HFFc6 (cell line): ENCODE measurements at places on chromosomes 3 and 15.
A peak's percentile ranks its signal among the peaks of the same experiment; 100 is the strongest.

- DNase-seq, result no peak
Measured at GRCh38 chr3:50294492-50295403, 2.5 kb upstream of the IFRD2 start.

- peak; percentile 86 for DNase-seq
Measured at GRCh38 chr3:25594007-25594502, 70.7 kb downstream of the TOP2B start.

GRCh38 chr15:94523873-94524272, 292.5 kb downstream of the MCTP2 start:
- no peak for DNase-seq

DNA sequence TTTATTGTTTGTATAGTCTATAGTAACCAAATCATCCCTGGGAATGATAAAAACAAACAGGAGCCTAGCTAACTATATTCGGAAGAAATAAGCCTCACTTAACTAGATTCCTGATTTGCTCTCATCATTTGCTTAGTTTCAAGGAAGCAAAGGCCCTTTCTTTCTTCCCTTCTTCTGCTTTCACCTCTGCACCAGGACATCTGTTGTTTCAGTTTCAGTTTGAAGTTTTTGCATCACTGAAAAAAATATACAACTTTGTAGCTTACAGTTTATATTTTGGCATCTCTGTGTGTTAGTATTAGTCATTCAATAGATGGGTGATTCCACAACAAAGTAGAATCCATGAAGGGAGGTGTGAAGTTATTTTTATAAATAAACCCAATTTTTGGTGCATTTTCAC, 113.6 kb upstream of the SNTN start:
- DNase-seq, result no peak

DNA sequence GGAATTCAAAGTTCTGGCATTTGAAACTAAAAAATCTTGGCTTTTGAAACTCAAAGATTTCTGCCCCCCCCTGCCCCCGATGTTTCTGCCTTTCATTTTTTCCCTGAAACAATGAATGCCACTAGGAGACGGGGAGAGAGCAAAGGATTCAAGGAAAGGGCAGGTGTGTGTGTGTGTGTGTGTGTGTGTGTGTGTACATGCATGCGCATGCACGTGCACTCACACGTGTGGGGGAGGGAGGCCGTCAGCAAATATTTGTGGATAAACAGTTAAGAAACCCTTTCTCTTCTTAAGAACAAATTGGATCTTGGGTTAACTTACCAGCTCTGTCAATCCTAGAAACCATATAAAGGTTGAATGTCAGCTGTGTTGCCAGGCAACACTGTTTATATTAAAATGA, 29.2 kb upstream of the CCDC174 start:
- DNase-seq, result no peak

DNA sequence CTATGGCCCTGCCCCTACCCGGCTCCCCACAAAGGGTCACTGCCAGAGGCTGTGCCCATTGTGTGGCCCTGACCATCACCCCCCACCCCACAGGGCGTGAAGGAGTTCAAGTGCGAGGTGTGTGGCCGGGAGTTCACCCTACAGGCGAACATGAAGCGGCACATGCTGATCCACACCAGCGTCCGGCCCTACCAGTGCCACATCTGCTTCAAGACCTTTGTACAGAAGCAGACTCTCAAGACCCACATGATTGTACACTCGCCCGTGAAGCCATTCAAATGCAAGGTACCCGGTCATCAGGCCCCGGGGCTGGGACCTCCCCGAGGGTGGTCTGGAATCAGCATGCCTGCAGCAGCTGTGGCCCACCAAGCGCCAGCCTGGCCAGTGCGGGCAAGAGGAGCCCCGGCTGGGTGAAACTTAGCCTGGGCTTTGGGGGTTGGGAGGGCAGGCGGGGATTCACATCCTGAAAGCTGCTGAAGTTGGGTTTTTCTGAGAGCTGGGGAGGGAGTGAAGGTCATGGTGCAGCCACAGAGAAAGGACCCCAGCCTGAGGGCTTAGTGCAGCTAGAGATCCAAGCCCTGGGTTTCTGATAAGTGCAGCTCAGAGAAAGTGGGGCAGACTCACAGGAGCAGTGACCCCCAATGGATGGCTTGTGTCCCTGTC, 29.2 kb downstream of the IDH2 start:
- no peak for DNase-seq

DNA sequence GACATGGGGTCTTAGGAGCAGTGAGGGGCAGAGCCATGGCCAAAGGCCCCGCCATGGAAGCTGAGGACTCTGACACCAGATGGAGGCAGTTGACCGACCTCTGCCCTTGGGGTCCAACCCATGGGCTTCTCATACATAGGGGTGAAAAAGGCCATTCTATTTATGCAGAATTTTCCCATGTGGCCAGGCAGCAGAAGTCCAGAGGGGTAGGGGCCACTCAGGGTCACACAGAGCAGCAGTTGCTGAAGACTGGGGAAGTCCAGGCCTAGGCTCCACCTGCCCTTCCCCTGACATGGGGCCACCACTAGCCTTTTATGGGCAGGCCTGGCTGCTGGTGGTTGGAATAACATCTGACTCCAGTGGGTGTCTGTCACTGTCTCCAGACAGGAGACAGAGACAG, 6.4 kb downstream of the PRSS50 start:
- no peak for DNase-seq

DNA sequence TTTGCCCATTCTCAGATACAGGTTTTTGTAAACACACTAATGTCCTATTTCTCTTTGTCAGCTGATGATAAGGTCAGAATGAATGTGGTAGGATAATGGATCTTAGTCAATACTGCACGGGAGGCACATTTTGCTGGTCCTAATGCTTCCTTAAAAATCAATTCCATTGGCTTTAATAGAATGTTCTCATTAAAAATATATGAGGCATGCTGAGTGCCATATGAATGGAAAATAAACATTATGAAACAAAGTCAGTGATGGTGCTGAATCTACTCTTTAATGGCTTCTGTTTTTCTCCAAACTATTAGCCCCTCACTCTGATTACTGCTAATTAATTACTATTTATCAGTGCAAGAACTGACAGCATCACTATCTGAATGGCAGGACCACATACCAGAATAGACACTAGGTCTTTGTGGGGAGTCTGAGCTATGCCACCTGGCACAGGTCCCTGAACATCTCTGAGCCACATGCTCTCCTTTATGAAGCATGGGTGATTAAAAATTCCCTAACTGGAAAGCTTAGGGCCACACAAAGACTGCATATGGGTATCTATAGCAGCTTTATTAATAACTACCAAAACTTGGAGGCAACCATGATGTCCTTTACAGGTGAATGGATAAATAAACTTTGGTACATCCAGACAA, 278.9 kb downstream of the MEX3B start:
- no peak for DNase-seq

GRCh38 chr15:81183439-81183775, 13.3 kb upstream of the IL16 start:
- DNase-seq, result no peak

DNA sequence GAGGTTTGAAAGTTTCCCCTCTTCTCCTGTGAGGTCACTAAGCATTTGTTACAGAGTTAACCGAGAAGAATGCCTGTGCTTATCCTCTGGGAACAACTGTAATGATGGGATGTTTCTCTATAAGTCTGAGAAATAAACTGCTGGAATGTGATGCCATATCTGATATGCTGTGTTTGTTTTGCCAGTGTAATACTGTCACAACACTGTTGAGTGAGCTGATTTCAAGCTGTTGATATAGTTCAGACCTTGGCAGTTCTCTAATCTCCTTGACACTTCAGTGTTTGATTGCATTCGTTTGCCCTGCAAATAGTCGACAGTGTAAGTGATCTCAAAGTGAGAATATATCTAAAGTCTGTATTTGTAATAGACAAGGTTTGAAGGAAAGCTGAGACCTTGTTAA, 73.3 kb downstream of the PTPRG start:
- DNase-seq, result peak; percentile 10

- no peak for DNase-seq
Measured at GRCh38 chr3:88690287-88690686, 417.1 kb upstream of the EPHA3 start.

DNA sequence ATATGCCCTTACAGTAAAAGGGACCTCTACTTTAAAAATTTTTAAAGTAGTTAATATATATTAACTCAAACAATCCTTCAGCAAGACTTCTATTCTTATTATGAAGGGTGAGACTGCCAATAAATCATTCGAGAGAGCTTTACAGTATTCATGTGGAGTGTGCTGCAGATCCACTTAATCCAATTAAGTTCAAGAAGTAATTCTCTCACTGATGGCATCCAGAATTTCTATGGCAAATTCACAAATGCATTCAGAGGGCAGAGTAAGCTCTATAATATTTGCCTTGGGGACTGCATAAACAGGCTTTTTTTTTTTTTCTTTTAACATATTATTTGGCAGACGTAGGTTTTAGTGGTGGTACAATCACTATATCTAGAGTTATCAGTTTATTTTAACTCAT, 692.0 kb downstream of the NLGN1 start:
- no peak for DNase-seq

GRCh38 chr3:71128961-71129360, 454.6 kb downstream of the FOXP1 start:
- DNase-seq, result no peak
